ENCODE measurements at places on chromosomes 7 and 10.

- DNase-seq: no peak
Observed at GRCh38 chr10:31186225-31187000, 132.6 kb upstream of the ZEB1 start.

DNA sequence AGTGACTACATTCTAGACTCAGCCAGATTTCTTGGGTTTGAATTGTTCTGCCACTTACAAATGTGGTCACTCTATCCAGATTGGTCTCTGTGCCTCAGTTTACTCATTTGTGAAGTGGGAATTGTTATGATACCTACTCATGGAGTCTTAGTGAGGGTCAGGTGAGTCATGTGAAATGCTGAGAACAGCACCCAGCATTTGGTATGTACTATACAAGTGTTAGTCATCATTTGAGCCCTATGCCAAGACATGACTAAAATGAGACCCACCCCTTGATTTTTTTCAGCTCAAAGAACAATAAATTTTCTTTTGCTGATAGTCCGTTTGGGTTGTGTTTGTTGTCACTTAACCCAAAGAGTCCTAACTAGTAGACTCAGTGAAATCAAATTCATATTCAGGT is 92.8 kb downstream of the CHN2 start:
- DNase-seq: no peak

- DNase-seq: peak; percentile 43
Observed at GRCh38 chr7:149791-150636, 42.4 kb upstream of the FAM20C start.

DNA sequence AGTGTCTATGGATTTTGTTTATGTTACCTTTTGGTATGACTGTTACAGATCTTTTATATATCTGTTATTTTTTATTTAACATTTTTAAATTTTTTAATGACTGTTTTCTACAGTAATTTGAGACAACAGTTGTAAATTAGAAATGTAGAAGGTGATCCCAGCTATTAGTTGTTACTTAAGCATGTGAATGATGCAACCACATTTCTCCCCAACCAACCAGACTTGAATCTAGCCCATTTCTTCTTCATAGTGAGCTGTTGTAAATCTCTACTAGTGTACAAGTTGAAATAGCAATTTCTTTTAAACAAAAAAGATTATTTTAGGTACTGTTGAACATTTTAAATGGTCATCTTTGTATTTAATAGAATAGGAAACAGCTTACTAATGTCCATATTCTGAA is 18.0 kb downstream of the TMEM106B start:
- DNase-seq: no peak
